ENCODE measurements at places on chromosomes 1 and 21.

- DNase-seq: no peak
Observed at GRCh38 chr21:16676391-16676790, 836.5 kb upstream of the CXADR start.

GRCh38 chr1:183982172-183982963, 55.2 kb downstream of the COLGALT2 start:
- DNase-seq: no peak

GRCh38 chr1:56494306-56494705, 85.1 kb downstream of the PLPP3 start:
- no peak for DNase-seq

GRCh38 chr1:67333603-67334002, 25.9 kb downstream of the IL12RB2 start:
- DNase-seq: no peak

All from stimulated activated effector memory CD8-positive, alpha-beta T cell treated with anti-CD3 and anti-CD28 coated beads, Interleukin-12 subunit alpha, Interleukin-12 subunit beta, amount 100 ng/mL, for 72 hours (primary cell).